ENCODE measurements at places on chromosomes 13 and 19.

DNA sequence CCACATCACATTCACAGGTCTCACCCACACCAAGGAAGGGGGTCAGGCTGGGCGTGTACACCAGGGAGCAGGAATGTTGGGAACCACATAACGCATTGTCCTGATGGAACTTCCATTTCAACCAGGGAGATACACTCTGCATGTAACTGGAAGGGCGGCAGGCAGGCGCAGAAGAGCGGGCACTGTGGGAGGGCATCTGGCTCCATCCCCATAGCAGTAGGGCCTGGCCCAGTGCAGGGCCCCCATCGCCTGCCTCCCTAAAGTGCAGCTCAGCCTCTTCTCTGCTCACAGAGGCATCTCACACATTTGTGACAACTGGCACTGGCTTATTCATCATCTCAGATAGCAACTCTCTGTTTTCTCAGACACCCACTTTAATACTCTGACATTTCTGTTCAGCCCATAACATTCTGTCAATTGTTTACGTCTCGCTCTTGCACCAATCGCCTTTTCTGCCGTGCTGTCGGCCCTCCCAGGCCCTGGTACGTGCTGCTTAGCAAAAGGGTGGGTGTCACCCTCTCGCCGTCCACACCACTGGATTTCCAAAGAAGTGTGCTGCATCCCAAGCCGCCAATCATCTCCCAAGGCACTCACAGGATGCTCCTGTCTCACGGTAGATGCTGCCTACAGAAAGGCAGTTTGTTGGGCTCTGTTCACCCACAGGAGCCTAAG, 353.3 kb upstream of the ZNF507 start:
- no peak for DNase-seq

GRCh38 chr13:76600081-76600480, 286.1 kb downstream of the KCTD12 start:
- no peak for DNase-seq

GRCh38 chr13:44425041-44425814, 51.6 kb downstream of the SERP2 start:
- no peak for DNase-seq

DNA sequence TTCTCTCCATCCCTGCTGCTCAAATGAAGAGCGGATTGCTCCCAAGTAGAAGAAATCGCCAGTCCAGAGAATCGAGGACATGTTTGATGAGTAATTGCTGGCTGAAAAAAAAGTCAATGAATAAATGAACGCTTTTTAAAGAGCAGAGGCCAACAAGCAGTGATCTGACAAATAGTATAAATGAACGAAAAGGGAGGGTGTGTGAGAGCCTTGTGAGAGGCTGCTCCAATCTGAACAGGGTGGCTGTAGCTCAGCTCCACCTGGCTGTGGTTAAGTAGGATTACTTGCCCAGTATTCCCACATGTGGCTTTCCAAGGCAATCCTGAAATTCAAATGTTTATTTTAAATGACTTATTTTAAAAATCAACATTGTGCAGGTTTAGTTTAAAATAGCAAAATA, 117.1 kb downstream of the TSHZ3 start:
- DNase-seq = no peak

DNA sequence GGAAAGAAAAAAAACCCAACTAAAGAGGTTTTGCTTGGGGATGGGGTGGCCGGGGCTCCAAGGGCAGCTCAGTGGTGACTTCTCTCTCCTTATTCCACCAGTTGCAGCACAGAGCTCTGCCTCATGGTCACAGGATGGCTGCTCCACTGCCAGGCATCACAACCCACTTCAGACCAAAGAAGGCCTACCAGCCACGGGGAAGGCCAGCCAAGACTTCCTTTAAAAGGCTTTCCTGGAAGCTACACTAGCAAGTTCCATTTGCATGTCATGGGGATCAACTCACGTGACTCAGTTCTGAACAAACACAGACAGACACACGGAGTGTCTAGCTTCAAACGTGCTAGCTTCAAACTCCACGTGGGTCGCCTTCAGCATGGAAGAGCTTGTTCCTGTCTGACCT, 13.2 kb upstream of the EIF3G start:
- no peak for DNase-seq

- no peak for DNase-seq
Observed at GRCh38 chr13:60286707-60287106, 110.3 kb upstream of the TDRD3 start.
